ENCODE measurements at places on chromosomes 3 and 15. TPM values are rescaled to one million over a fixed set of nuclear protein-coding genes. Genes with fewer than 3 reads are reported as not detected.

DNA sequence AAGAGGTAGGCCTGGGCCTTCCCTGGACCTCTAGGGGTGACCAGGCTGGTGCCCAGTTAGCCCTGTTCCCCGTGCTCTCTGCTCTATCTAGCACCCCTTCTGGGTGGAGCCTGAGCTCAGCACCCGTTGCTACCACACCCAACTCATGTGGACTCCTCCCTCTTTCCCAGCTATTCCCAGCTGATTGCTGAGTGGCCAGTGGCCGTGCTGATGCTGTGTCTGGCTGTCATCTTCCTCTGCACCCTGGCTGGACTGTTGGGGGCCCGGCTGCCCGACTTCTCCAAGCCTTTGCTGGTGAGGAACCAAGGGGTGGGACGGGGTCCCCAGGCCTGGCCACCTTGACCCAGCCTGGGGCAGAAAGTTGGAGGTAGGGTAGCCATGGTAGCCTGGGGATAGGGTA lies 6.2 kb downstream of the DISP2 start:
- DNase-seq = no peak

DNA sequence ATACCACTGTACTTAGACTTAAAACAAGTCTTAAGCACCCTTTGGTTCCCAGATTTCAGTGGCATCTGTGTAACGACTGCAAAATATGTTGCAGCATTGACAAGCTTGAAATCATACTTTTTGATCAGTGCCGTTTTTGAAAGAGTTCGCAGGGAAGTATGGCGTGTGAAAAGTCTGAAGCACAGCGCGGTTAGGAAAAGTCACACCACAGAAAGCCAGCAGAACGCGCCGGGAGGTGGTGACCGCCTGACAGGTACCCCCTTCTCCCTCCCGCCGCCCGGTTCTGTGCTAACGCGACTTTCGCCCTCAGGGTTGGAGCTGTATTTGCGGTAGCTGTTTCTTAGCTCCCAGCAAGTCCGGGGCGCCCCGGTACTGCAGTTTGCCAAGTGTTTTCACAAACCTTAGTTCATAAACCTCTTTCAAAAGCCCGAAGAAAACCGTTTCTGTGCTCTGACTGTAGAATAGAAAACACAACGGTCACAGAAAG lies 481 bp upstream of the CRYBG3 start:
- no peak for DNase-seq

SKOR1 gene
- total RNA-seq = 0.69 TPM

CASR gene
- not detected for total RNA-seq

DNA sequence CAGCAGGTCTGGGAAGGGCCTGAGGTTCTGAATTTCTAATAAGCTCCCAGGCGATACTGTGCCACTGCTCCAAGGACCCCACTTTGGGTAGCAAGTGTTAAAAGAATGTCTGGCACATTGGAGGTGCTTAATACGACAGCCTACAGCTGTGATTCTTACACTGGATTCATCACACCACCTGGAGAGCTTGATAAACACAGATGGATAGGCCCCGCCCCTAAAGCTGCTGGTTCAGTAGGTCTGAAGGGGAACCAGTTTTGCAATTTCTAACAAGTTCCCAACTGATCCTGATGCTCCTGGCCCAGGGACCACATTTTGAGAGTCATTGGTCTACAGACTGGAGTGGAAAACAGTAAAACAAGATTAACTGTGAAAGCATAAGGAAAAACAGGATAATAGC lies 124.8 kb upstream of the ST8SIA2 start:
- no peak for DNase-seq

DNA sequence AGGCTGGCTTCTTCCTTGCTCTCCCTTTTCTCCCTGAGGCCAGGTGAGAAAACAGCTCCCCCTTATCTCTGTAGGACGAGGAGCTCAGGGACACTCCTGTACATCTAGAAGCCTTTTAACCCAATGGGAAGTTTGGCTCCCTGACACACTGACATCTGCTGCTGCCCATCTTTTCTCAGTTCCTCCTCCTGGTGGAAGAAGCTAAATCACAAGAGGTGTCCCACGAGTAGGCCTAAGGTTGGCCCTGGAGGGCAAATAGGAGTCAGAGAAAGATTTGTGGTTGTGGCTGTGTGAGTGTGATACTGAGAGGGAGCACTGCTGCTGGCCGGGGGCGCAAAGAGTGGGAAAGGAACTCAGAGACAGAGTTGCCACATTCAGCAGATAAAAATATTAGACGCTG lies 49.5 kb downstream of the ARHGAP31 start:
- DNase-seq = no peak

- DNase-seq = no peak
Observed at GRCh38 chr3:193650585-193650984, 57.6 kb downstream of the OPA1 start.

DNA sequence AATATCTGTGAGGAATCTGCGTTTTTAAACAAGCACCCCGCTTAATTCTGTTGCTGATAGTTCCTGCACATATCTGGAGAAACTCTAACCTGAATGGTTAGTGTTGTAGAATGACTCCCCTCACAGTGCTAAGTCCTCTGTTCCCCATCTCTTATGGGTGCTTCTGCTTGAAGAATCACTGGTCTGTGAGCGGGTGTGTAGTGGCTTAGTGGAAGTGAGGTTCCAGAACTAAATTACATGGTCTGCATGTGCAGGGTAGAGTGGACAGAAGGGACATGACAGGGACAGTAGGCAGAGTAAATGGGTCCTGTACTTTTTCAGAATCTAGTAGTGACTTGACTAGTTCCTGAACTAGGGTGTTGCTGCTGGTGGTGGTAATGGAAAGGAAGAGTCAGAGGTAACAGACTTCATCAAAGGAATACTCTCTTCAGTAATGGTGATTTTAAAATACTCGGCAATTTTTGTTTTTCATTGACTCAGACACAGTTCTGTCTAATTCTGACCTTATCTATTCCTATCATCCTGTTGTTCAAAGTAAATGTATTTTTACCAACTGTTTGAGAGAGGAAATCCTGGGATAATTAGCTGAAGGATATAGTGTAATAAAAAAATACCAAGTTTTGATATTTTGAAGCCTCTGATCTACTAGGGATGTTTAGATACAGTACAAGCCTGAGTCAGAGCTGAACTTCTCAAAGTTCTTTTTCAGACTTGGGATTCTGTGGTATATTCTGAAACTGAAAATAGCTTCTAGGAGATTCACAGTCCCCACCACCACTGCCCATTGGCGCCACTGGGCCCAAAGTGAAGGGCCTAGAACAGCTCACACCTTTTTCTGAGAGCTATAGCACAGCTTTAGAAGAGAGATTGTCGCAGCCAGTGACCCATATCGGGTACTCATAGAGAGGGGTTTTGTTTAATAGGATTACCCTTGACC lies 55.5 kb downstream of the FNDC3B start:
- no peak for DNase-seq

DNA sequence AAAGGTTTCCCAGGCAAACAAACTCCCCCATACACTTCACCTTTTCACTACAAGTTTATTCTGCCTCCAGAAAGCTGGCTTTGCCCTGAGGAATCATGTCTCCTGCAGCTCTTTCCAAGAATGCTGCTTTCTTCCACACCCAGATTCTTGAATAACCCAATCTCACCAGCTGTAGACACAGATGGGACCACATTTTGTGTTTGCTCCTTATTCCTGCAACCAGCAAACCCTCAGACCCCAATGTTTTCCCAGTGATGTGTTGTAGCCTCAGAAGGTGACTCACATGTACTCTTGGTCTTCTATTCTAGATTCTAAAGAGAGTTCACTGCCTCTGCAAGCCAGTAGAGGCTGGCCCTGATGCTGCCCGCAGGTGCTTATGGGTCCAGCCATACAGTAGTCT lies 23.6 kb upstream of the TRIM59 start:
- DNase-seq = no peak

DNA sequence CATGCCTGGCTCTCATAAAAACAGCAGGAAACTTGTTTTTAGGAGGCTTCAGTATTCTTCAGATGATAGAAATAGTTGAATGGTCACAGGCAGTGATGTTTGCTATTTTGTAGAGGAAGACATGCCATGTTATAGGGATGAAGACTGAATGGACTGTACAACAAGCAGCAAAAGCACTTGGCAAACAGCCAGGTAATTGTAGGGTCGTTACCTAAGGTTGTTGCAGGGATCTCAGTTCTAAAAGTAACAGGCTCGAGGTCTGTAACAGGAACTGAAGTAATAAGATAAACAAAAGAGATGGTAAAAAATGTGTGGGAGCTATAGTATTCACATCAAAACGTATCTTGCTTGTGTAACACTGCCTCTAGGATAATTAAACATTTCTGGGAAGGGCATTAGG lies 116.3 kb downstream of the TFG start:
- DNase-seq = no peak

DNA sequence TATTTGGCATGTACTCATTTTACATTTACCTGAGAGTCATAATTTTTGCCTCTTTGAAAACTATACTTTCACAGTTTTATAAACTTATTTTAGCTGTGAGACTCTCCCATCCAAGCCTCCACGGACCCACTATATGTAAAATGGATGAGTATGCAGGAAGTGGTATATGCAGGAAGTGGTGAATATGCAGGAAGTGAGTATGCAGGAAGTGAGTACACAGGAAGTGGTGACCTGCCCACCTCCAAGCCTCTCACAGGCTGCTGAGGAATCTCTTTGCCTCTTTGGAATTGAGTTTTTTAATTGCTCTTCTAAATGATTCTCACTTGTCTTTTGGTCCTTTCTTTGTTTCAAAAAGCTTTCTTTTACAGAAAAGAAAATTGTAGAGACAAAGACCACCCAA lies 85.2 kb downstream of the KBTBD8 start:
- DNase-seq = no peak

DNA sequence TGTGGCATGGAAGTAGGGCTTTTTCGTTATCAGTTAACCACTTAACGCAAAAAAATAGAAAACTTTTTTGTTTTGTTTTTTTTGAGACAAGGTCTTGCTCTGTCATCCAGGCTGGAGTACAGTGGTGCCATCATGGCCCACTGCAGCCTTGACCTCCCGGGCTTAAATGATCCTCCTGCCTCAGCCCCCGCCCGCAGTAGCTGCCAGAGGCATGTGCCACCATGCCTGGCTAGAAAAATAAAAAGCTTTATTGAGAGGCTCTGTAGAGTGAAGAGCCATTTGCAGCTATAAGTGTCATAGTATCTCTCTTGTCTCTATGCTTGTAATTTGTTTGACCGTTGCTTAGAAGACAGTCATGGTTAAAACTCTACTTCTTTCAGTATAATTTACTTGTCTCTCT lies 13.5 kb downstream of the PPP4R2 start:
- DNase-seq = peak; percentile 34

CERS3 gene
- total RNA-seq = not detected

TM4SF1 gene
- total RNA-seq = 79.9 TPM

- DNase-seq = no peak
Observed at GRCh38 chr3:140510303-140510861, 167.5 kb upstream of the TRIM42 start.

ACVR2B gene
- total RNA-seq = 5.8 TPM

- no peak for DNase-seq
Observed at GRCh38 chr15:42158941-42159340, 2.5 kb upstream of the PLA2G4F start.

CCR3 gene
- not detected for total RNA-seq

- DNase-seq = no peak
Observed at GRCh38 chr3:127394031-127394430, 106.2 kb upstream of the PRR20G start.

GRCh38 chr15:32840507-32841245 lies 122.9 kb downstream of the GREM1 start:
- DNase-seq = no peak

ALDH1A3 gene
- total RNA-seq = 131 TPM

AADAC gene
- total RNA-seq = not detected

PRR20G gene
- not detected for total RNA-seq

GRCh38 chr3:170638988-170639387 lies 53.1 kb upstream of the SLC7A14 start:
- peak; percentile 12 for DNase-seq

NPAP1 gene
- total RNA-seq = not detected

GRCh38 chr3:184884359-184885017 lies 72.5 kb downstream of the VPS8 start:
- no peak for DNase-seq

- DNase-seq = no peak
Observed at GRCh38 chr15:44215594-44215993, 20.5 kb upstream of the FRMD5 start.

CHRM5 gene
- total RNA-seq = not detected

CLRN1 gene
- total RNA-seq = not detected

DNA sequence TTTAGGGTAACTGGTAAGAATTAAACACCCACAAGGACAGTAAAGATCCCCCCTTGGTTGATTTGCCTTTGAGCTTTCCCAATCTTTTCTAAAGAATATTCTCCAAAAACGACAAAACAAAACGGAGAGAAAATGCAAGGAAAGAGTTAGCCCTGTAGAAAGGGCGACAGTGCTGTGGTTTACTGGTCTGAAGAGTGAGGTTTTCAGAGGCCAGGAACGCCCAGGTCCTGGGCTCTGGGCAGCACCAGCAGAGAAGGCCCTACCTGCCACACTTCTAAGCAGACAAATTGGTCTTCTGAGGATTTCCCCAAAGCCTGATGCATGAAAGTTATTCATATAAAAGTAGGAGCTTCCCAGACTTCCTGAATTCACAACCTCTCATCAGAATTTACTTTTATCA lies 119.3 kb downstream of the KCNMB2 start:
- no peak for DNase-seq

DNA sequence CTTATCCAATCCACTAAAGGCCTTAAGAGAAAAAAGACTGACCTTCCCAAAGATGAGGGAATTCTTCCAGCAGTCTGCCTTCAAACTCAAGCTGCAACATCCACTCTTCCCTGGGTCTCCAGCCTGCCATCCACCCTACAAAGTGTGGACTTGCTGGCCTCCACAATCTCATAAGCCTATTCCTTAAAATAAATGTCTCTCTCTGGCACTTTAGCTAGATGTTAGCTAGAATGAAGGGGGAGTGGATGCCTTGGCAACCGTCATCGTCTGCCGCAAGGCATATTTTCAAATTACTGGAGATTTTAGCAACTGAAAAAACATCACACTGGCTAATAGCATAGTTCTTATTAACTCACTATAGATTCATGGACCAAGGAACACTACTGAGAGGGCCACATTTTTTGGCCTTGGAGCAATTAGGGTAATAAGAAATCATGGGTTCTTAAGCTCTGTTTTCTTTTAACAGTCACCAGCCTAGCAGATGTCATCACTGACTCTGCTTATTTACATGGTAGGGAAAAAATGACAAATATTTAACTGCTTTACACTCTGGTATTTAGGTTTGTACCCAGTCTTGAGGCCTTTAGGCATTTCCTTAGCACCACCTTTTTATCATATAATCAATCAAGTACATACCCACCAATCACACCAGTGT lies 245.3 kb downstream of the MYRIP start:
- no peak for DNase-seq

DNA sequence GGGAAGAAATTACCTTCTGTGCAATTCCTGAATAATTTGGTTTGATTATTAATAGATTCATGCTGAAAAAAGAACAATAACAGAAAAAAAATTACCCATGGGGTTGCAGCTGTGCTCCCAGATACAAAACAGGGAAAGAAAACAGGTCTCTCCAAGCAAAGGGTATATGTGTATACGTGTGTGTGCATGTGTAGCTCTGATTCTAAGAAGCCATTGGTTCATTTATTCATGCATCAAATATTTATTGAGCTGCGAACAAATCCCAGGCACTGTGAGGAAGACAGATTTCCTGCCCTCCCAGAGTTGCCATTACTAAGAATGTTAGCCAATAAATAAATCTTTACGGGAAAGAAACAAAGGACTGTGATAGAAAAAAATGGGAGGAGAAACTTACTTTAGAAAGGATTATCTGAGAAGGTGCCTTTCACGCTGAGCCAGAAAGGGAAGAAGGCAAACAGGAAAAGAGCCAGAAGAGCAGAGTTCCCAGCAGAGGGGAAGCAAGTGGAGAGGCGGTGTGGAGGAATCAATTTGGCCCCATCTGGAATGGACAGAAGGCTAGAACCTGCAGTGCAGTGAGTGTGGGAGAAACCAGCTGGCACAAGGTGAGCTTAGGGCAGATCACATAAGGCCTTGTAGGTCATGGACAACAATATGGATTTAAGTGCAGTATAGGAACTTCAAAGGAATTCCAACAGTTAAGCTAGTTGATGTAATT lies 20.7 kb downstream of the CHL1 start:
- no peak for DNase-seq

Data from esophagus muscularis mucosa (tissue), 4 donors.